ENCODE measurements at places on chromosomes 16 and 17.

DNA sequence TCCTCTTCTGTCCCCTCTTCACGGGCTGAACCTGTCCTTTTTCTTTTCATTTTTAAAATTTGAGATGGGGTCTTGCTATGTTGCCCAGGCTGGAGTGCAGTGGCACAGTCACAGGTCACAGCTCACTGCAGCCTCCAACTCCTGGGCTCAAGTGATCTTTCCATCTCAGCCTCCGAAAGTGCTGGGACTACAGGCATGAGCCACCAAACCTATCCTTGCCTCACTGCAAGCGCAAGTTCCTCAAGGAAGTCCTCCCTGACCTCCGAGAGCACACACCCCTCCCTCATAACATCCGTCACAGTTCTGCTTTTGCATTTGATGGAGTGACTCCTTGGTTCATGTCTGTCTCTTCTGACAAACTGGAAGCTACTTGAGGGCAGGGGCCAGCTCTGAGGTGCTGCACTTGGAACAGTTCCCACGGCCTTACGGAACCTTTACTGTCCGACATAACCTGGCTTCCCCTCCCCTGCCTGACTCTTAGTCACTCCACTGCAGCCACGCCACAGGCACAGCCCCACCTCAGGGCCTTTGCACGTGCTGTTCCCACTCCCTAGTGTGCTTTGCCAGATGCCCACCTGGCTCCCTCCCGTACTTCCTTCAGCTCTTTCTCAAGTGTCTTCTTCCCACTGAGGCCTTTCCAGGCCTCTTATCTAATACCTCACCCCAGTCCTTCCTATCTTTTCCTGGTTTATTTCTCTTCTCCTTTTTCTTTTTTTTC, 4.4 kb downstream of the TBX6 start:
- DNase-seq, result no peak

DNA sequence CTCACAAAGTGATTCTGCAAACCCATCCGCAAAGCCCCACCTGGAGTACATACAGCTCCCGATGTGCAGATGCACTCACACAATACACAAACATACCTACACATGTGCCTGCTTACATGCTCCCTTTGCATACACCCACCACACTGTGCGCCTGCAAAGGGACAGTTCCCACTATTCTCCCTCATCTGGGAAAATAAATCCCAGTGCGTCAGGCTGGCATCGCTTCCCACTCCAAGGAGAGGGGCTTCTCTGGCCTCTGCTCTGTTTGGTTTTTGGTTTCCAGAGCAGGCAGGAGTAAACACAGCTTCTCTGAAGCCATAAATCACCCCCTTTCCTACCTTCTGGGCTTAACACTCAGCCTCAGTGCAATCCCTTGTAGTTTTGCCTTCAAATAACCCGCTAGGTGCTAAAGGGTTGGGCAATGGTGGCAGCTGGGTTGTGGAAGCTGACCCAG, 14.7 kb downstream of the HOXB4 start:
- DNase-seq, result no peak

DNA sequence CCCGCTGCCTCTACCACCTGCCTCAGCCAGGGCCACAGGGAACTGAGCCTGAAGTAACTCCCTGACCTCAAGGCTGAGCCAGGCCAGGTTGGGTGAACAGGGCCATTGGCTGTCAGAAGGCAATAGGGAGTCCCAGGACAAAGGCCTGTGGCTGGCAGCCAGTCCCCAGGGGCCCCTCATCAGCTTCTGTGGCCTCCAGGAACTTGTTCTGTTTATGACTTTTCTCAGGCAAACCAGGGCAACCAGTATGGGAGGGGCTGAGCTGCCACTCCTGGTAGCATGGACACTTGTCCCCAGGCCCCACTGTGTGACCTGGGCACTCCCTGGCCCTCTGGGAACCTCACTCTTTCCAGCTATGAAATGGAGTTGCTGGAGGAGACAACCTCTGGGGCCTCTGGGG, 40.1 kb downstream of the CPNE2 start:
- no peak for DNase-seq

GRCh38 chr17:64401941-64402340, 11.3 kb upstream of the PECAM1 start:
- no peak for DNase-seq

- DNase-seq, result no peak
Measured at GRCh38 chr17:36629970-36630502, 28.7 kb downstream of the MRM1 start.

GRCh38 chr16:67284699-67285646, 5.6 kb downstream of the PLEKHG4 start:
- no peak for DNase-seq

GRCh38 chr17:80359422-80360110, 55.4 kb upstream of the ENDOV start:
- DNase-seq, result no peak

DNA sequence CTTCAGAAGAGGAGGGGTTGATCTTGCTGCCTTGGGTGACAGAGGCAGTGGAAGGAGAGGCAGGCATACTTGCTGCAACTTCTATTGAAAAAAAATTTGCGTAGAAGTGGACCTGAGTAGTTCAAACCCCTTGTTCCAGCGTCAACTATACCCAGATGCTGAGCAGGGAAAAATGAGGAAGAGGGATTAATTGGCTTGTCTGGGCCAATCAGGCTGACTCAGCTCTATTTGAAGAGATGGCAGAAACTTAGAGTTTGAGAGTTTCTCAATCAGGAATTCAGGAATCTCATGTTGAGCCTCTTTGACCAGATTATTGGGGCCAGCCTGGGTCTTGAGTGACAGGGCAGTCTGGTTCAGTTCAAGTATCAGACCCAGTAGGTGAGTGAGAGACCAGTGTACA, 17.6 kb downstream of the CASC3 start:
- no peak for DNase-seq

- no peak for DNase-seq
Measured at GRCh38 chr17:79619636-79620206, 8.9 kb upstream of the RBFOX3 start.

DNA sequence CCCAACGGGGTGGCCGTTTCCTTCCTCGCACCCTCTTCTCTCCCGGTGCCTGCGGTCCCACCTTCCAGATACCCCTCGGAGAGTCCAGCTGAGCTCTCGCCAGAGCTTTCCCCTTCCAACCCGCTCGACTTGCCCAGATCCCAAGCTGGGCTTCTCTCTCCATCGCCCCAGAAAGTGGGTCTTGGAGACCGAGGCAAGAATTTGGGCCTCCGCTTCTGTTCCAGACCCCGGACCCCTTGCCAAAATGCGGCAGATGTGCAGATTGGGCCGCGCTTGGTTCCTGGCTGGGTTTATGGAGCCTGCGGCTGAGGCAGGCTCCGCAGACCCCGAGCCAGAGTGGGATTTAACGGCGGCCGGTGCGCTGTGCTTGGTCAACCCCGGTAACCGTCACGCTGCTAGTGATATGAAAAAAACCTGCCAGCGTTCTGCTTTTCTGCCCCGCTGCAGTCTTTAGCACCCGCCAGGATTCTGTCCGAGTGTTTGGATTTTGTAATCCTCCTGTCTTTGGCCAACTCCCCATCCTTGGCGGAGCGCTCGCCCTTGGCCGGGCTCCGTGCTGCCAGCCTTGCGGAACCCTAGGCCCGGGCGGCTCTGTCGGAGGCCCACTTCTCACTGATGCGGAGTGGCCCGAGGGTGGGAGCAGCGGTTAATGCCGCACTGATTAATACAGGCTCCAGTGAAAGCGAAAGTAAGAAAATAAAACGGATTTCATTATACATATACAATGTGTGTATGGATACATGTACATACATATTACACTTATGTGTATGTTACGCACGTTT, 754 bp upstream of the SLFN11 start:
- DNase-seq, result peak; percentile 6

GRCh38 chr16:46629331-46630219, 8.4 kb upstream of the SHCBP1 start:
- no peak for DNase-seq

DNA sequence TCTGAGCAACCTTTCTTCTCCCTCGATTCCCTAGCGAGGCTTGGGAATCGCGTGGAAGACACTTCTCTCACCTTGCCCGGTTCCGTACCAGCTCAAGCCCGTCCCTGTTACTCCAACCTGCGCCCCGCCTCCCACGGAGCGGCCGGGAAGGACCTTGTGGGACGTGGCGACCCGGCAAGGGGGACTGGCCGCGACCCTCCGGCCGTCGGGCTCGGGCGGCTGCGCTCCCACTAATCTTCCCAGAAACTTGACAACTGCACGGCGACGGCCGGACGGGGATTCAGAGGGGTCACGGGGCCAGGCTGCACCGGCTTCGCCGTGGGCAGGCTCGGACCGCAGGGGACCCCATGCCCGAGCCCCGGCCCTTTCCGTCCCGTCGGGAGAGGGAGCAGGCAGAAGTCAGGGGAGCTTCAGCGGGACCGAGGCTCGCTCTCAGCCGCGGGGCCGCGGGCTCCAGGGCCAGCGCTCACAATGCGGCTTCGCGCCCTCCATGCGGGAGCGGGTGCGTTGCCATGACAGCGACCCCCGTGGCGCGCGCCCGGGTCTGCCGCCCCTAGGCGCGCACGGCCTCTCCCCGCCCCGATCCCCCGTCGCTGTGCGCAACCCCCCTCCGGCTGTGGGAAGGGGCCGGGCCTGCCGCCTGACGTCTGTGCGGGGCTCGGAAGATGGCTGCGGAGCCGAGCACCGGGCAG, at the start of gene SGSM2:
Gene SGSM2, plus strand, starts transcription at position 650 of the 692 bp plus-strand sequence. CDS start 188 bp downstream, outside the sequence.
- DNase-seq, result peak; percentile 69

DNA sequence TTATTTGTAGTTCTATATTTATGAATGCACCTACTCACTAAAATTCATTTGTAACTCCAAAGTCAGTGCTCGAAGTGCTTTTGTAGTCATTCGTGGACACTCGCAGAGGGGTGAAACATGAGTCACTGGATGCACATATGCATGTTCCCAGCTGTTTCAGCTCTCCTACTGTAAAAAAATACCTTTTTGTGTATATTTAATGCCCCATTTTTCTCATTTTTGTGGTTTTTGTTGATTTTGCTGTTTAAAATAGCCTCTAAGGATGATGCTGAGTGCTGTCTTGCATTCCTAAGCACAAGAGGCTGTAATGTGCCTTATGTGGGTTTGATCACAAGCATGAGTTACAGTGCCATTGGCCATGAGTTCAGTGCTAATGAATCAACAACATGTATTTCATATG, 30.6 kb downstream of the CENPV start:
- DNase-seq, result no peak

- no peak for DNase-seq
Measured at GRCh38 chr17:21283482-21284318, 811 bp upstream of the MAP2K3 start.

DNA sequence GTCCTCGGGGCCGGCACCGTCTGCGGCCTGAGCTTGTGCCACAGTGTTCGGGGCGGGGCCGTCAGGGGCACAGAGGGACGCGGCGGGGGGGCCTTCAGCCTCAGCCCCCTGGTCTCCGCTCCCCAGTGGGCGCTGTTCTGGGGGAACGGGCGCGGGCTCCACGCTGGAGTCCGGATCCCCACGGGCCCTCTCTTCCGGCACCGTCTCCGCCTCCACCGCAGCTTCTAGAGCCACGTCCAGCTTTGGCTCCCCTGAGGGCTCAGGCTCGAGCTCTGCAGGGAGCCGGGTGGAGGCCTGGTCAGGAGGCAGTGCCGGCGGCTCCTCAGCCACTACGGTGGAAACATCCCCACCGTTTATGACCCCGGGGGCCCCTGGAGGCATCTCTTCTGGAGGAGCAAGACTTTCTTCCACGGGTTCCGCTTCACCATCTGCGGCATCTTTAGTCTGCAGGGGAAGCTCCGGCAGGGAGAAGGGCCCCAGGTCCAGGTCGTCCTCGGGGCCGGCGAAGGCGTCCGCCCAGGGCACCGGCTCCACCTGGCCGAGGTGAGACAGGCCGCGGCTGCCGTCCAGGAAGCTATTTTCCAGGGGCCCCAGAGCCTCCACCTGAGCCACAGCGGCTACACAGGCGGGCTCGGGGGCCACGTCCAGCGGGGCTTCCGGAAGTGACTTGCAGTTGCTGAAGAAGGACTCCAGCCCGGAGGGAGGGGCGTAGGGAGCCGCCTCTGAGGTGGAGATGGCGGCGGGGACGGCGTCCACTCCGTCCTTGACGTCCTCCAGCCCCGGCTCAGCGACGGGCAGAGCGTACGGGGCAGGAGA, 62.4 kb downstream of the ZNF778 start:
- no peak for DNase-seq

GRCh38 chr17:21177854-21178600, 35.9 kb downstream of the TMEM11 start:
- DNase-seq, result no peak

- no peak for DNase-seq
Measured at GRCh38 chr16:86317813-86318650, 192.3 kb upstream of the FOXF1 start.

DNA sequence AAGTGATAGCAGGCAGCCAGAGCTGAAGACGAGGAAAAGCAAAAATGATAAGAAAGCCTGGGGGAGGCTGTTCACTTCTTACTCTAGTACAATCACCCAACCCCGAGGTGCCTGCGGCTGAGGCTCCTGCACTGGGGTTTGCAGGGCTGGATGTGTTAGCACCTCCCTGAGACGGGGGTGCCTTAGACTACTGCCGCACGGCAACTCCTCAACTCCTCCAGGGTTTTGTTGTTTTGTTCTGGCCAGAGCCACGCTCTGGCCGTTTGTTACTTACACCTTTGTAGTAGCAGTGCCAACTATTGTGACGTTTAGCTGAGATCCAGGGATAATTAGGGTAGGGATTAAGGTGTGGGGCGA, 51.5 kb downstream of the LDHD start:
- DNase-seq, result peak; percentile 25

GRCh38 chr17:16943541-16944333, 28.2 kb downstream of the TNFRSF13B start:
- no peak for DNase-seq

DNA sequence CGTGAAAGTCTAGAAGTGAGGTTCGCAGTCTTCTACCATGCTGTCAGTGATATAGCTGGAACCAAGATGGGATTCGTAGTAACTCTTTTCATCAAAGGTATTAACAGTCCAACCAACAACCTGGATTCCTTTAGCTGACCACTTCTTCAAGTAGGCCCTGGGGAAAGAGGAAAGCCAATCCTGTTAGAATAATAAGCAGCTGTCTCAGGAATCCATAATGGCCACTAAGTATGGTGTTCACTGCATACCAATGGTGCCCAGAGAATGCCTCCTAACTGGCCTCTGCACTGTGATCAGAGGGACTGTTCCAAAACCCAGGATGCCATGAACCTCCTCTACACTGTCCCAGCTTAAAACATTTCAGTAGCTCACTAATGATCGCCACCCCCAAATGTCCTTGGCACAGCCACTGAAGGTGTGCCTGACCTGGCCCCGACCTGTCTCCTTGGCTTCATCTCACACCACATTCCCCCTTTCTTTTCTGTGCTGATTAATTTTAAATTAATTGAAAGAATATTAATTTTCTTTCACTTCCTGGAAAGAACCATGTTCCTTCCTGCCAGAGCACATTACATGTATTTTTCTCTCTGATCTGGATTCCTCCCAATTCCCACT, 18.3 kb downstream of the GDE1 start:
- DNase-seq, result no peak

DNA sequence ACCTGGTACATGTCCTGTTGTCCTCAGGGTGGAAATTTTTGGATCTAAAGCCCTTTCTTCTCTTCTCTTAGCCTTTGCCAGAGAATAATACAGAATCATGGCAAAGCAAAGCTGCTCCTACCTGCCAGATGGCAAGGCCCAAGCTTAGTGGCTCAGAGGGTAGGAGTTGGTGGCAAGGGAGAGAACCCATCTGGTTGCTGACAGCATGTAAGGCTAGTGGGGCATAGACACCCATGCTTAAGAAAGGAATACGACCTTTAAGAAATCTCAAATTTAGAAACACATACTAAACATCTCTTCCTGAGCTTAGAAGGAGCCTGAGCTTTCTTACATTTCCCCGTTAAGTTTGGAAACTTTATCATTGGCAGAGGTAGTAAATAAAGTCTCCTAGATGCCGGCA, 395.0 kb upstream of the SOX9 start:
- no peak for DNase-seq

Measured in stimulated activated CD8-positive, alpha-beta memory T cell treated with anti-CD3 and anti-CD28 coated beads, Interleukin-7, amount 100 ng/mL, for 4 hours (primary cell).